ENCODE measurements at places on chromosomes 1 and 21. TPM values are rescaled to one million over a fixed set of nuclear protein-coding genes. Genes with fewer than 3 reads are reported as not detected.

DNA sequence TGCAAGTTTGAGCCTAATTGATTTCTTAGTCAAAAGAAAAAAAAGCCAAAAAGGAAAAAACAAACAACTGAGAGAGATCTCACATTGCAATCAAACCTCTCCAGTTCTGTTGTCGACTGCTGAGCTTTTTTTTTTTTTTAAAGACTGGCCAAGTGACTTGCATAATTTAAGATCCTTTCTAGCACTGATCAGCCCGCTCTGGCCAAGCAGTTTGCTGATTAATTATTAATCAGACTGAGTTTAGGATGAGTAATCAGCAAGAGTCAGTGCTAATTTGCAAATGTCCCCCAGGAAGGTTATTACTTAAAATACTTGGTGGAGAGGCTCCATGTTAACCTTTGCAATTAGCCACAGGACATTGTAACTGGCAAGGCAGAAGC, 39.3 kb downstream of the HMGB4 start:
- no peak overlapping the region for H3K4me3 ChIP-seq
- H3K36me3 ChIP-seq, result no peaks in the 10 kb centered on the region
- no peak for DNase-seq
- no peak overlapping the region for H3K27ac ChIP-seq

GRCh38 chr21:39029900-39030884, 153.1 kb downstream of the PSMG1 start:
- H3K27me3 ChIP-seq, result no peaks in the 10 kb centered on the region
- no peak overlapping the region for H3K4me3 ChIP-seq
- peaks cover 23% of the 10 kb centered on the region for H3K4me1 ChIP-seq
- peak overlapping the region; percentile 91 for H3K27ac ChIP-seq
- DNase-seq, result no peak
- H3K36me3 ChIP-seq, result no peaks in the 10 kb centered on the region

GRCh38 chr1:151458802-151459330, 428 bp downstream of the POGZ start:
- peaks cover 1% of the 10 kb centered on the region for H3K36me3 ChIP-seq
- DNase-seq, result peak; percentile 43
- H3K4me1 ChIP-seq, result peaks cover 7% of the 10 kb centered on the region
- H3K27ac ChIP-seq, result peak overlapping the region; percentile 93

GRCh38 chr1:203440771-203441170, 34.8 kb upstream of the PRELP start:
- no peak overlapping the region for H3K27ac ChIP-seq
- no peaks in the 10 kb centered on the region for H3K4me1 ChIP-seq
- H3K4me3 ChIP-seq, result no peak overlapping the region
- H3K27me3 ChIP-seq, result peaks cover 42% of the 10 kb centered on the region
- H3K36me3 ChIP-seq, result no peaks in the 10 kb centered on the region

DNA sequence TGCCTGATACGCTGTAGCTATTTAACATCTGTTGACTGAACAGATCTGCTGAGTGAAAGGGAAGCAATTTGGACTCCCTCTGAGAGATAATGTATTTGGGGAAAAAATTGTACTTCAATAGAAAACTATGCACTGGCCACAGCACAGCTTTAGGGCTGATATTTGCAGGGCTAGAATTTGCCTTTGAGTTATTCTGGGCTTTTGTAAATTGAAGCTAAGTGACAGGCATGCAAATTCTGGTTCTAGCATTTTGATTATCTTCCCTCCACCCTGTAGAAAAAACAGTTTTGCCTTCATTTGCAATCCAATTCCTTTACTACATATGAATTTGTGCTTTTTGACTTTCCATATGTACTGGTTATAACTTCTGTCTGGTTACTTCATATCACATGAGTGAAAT, 7.9 kb downstream of the KYAT3 start:
- H3K27me3 ChIP-seq, result no peaks in the 10 kb centered on the region
- H3K36me3 ChIP-seq, result peaks cover 36% of the 10 kb centered on the region
- H3K4me3 ChIP-seq, result no peak overlapping the region
- no peak for DNase-seq
- peak overlapping the region; percentile 41 for H3K27ac ChIP-seq
- peaks cover 6% of the 10 kb centered on the region for H3K4me1 ChIP-seq

DNA sequence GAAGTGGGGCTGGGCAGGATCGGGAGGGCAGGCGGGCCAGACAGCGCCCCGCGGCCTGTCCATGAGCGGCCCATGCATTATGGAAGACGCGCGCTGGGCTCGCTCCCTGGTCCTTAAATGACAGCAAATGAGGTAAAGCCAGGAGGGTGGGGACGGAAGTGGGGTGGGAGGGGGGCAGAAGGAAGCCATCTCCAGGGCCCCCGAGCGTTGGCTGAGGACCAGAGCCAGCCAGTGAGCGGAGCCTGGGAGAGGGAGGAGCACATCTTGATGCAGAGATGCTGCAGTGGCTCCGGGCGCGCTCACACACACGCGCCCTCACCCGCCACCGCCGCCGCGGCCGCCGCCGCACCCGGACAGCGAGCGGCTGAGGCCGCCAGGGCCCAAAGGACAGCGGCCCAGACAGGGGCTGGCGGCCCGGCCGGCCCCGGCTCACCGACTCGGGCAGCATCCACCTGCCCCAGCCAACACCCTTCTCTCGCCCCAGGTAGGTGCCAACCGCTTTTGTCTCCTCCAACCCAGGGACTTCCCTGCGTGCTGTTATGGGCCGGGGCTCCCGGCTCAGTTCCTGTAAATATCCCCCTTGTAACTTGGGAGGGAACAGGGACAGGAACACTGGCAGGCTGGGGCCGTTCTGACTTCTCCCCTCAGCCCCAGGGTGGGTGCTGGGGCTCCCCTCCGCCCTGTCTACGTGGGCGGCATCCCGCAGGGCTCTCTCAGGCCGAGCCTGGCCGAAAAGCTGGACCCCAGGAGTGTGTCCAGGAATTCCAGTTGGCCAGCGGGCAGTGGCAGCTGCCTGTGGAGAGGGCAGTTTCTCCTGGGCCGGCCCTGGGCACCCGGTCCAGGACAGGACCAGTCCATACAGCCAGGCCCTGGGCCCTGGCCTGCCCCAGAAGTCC, at the start of gene CNTN2:
TSS of gene CNTN2 (plus strand) at position 302 of the 896 bp plus-strand sequence. CDS start 9,974 bp downstream, outside the sequence.
- H3K27me3 ChIP-seq, result peaks cover 69% of the 10 kb centered on the region
- H3K4me3 ChIP-seq, result no peak within 1 kb of the TSS
- H3K4me1 ChIP-seq, result no peaks in the 10 kb centered on the region
- H3K36me3 ChIP-seq, result no peaks in the 10 kb centered on the region
- DNase-seq, result no peak

The CRNN gene
- not detected for total RNA-seq

The GJA9 gene
- not detected for total RNA-seq

The FOXD2 gene
- 0.05 TPM for total RNA-seq

The ACTL8 gene
- total RNA-seq, result not detected
